ENCODE measurements at places on chromosomes 12 and 14.

GRCh38 chr14:95515080-95515489 is 1.4 kb downstream of the SYNE3 start:
- DNase-seq = no peak

- DNase-seq = no peak
Measured at GRCh38 chr12:113292091-113292490, 42.8 kb downstream of the SLC8B1 start.

DNA sequence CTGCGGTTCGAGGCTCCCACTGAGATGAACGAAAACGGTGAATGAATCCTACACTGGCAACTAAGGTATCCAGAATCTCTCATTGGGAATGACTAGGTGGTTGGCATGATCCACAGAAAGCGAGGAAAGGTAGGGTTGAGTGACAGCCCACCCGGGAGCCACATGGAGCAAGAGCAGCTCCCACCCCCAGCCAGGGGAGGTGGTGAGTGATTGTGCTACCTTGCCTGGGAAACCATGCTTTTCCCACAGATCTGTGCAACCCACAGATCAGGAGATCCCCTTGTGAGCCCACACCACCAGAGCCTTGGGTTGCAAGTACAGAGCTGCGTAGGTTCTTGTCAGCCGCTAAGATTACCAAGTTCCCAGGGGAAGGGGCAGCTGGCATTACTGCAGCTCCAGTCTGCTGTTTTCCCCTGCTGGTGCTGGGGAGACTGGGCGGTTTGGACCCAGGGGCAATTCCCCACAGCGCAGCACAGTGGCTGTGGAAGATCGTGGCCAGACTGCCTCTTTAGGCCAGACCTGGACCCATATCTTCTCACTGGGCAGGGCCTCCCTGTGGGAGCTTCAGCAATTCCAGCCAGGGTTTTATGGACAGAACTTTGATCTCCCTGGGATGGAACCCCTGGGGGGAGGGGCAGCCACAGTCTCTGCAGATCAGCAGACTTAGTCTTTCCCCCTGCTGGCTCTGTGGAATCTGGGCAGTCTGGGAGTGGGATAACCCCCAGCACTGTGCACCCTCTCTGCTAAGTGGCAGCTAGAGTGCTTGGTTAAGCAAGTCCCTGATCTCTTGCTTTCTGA is 44.6 kb upstream of the PPP4R3A start:
- no peak for DNase-seq

- DNase-seq = no peak
Measured at GRCh38 chr12:100494538-100494937, 20.9 kb downstream of the NR1H4 start.

DNA sequence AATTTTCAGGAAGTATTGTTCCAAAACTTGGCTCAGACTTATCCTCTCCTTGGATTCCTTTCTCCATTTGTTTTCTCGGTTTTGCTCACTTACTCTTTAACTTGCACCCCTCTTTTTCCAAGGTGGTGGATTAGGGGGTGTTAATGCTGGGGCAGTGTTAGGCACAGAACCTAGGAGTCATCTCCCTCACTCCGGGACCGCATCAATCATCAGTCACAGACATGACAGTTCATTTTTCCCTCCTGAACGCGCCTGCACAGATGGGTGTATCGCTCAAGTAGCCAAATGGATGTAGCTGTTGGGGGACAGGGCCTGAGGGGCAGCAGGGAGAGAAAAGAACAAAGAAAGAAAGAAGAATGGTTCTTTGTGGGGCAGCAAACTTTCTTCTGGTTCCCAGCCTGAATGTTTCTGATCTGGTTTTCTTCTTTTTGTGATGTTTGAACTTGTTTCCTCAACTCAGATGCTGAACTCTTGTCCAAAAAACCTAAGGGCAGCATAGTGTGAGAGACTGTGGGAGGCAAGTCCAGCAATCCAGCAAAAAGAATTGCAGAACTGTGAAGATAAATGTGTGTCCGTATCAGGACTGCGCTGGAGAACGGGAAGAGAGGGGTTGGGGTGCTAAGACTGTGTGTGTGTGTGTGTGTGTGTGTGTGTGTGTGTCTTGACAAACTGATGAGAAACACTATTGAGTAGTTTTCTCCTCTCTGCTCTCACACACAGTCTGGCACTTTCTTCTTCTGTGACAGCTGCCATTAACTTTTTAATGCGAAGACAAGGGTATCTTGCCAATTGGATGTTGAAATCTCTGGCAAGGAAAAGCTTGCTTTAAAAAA is 131.1 kb downstream of the FBXL14 start:
- no peak for DNase-seq

GRCh38 chr12:124867401-124867930 is 3.8 kb upstream of the SCARB1 start:
- no peak for DNase-seq

DNA sequence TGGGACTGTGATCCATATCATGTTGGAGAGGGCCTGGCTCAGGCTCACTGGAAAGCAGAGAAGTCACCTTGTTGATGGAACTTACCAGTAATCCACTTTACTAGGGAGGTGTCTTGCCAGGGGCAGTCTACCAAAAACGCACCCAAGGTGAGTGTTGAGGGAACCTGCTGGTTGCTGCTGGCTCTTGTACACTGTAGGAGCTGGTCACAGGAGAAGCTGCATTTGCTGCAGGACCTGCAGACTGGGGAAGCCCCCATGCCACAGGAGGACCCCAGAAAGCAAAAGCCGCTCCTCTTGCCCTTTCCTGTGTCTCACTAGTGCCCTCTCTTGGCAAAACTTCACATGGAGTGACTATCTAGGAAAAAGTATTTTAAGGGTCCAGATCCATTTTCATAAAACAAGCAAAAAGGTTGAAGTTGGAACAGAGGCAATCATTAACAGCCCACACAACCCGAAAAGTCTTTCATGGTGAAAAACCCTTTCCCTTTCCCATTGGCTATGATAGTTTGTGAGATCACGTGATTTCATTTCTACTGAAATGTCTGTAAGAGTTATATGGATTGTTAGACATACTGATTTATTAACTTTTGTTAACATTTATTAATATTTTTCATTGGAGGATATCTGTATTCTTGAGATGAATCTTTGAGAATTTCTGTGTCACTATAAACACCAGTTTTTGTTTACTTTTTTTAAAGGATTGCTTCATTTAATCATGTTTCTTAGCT is 59.2 kb downstream of the RASSF8 start:
- no peak for DNase-seq

- DNase-seq = no peak
Measured at GRCh38 chr12:132133952-132134652, 10.0 kb downstream of the DDX51 start.

DNA sequence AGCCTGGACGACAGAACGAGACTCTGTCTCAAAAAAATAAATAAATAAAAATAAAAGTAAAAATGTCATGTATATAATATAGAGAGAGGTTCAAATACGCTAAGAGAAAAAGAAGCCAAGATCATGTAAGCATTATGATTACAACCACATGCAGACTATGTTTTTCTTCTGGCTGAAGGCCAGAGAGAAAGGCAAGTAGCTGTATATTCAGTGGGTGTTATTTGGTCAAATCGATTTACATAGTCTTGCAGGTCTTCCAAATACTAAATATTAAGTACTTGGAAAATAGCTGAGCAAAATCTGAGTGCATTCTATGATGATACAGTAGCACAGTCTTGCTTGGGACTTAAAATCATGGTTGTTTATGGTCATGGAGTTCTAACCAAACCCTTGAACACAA is 758.0 kb downstream of the DIO2 start:
- DNase-seq = no peak

- DNase-seq = no peak
Measured at GRCh38 chr14:21244544-21244943, 24.7 kb downstream of the HNRNPC start.

GRCh38 chr12:116140529-116140928 is 137.0 kb downstream of the MED13L start:
- no peak for DNase-seq

GRCh38 chr14:58547649-58548048 is 90.1 kb upstream of the DACT1 start:
- DNase-seq = no peak

DNA sequence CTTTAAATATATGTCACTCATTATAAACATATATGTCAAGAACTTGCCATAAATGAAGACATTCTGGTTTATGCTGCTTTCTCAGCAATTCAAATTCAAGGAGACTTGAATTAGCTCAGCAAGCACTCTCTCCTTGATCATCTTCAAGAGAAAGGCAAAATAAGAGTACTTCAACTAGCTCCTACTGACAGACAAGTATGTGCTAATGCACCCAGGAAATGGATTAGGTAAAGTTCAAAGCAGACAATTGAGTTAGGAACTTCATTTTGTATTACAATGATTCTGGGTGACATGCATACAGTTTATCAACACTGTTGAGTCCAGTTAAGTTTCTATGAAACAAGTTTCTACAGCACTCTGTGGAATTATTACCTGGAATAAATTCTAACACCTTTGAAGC is 455.9 kb upstream of the USP15 start:
- DNase-seq = no peak

DNA sequence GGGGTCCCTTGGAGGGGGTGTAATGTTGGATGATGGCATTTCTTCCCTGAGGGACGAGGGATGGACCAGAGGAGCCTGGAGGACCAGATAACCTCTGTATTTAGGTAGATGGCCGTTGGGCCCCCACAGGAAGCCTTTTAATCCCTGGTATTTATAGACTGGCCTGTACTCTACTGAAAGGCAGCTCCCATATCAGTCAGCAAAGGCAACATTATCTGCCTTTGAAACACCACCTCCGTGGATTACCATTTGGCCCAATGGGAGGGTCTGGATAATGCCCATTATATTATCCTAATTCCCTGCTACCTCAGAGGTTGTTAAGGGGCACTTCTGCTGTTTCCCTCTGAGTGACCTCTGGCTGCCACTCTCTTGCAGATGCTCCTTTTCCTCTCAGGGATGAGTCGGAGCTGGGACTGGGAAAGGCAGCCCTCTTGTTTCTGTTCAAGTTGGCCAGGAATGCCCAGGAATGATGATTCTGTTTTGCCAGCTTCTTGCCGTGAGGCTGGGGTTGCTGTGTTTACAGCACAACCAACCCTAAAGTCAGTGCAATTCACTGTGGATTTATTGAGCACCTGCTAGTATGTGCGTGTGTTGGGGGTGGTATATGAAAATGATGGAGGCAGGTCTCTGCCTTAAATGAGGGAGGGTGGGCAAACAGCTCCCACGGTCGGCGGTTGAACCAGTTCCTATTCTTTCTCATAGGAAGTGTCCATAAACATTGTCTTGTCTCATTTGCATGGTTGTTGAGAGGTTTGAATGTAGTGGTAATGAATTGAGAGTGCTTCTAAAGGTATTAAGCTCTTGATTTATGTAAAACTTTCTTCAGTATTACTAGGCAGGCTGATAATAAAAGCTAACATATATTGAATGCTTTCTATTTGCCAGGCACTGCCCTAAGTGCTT is 18.1 kb downstream of the SUSD6 start:
- no peak for DNase-seq

DNA sequence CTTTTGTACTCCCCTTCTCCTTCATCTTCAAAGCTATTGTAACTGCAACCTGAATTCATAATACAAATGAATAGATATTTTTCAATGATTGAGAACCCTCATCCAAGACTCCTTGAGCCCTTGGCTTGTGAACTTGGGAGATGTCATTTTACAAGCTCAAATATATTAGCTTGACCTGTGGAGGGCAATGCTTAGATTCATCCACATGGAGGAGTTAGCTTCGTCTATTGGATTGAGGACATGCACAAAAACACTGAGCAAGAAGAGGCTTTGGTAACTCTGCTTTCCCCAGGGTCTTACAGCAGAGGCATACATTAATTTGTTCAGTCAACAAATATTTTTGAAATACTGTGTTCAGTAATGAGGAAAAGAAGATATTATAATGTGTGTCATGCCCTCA is 101.1 kb downstream of the OTOGL start:
- no peak for DNase-seq

GRCh38 chr14:54194501-54194900 is 202.3 kb upstream of the CDKN3 start:
- DNase-seq = no peak

GRCh38 chr14:59278111-59278510 is 89.6 kb downstream of the DAAM1 start:
- DNase-seq = no peak

GRCh38 chr12:75444429-75445136 is 36.0 kb upstream of the GLIPR1 start:
- no peak for DNase-seq

GRCh38 chr12:108855284-108856169 is 1.9 kb downstream of the SSH1 start:
- no peak for DNase-seq

GRCh38 chr14:72864712-72865365 is 29.1 kb downstream of the DPF3 start:
- no peak for DNase-seq

DNA sequence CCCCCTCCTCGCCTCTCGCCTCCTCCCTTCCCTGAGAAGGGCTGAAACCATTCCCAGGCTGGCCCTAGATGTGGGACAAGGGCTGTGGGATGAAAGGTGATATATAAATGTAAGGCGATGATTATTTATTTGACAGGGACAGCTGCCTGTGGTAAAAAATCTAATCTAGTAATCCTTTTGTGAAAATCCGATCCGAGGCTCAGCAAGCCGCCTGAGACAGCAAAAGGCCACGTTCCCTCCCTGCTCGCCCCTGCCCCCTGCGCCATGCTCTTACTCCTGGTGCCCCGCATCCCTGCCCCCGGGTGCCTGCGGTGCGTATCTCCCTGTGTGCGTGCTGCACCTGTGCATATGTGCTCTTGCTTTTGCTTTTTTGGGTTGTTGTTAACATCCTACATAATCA is 65.2 kb downstream of the TSPAN9 start:
- DNase-seq = no peak

DNA sequence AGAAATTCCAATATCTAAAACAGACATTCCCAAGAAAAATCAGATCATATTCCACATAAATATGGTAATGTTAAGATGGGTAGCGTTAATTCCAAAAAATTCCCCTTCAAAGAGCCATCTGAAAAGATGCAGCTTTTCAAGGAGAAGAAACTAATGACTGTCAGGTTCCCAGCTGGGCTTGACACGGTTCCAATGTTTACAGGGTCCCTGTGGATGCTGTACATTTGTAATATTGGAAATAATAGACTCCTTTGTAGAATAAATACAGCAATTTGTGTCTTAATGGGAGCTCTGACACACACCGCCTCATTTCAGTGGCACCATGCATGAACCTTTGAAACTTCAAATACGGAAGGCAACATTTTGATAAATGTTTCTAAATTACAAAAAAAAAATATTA is 140.6 kb downstream of the ITPR2 start:
- no peak for DNase-seq

- DNase-seq = no peak
Measured at GRCh38 chr12:76927170-76927784, 48.5 kb upstream of the CSRP2 start.

DNA sequence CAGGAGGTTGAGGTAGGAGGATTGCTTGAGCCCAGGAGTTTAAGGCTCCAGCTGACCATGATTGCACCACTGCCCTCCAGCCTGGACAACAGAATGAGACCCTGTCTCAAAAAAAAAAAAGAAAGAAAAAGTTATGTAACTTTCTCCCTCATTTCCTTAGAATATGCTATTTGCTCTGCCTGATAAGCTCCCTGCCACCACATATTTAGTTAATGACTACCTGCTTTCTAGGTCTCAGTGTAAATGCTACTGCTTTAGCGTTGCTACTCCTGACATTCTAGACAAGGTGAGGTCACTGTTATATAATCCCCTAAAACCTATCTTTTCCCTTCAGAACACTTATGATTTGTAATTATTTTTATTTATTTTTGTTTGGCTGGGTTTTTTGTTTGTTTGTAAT is 86.3 kb upstream of the AMN1 start:
- no peak for DNase-seq

All from CD4-positive, alpha-beta memory T cell (primary cell).